ENCODE measurements at places on chromosomes 6 and 20.

DNA sequence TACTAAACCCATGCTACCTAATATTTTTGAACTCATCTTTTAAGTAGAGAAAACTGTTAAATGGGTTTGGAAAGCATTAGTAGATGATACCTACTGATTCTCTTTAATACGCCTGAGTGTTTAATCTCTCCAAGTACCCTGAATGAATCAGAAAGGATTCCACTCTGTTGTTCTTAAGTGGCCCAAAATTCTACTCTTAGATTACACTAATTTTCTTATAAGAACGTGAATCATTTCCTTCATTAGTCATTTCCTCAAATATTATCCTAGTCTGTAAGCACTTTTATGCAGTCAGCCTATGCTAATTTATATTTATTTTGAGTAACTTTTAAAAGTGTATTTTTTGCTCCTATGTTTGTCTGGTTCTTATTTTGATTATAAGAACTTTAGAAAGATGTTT is 380.0 kb downstream of the BTBD9 start:
- no peak for DNase-seq

- no peak for DNase-seq
Observed at GRCh38 chr6:108762394-108762793, 85.8 kb upstream of the ARMC2 start.

- no peak for DNase-seq
Observed at GRCh38 chr6:106556368-106556960, 72.8 kb downstream of the RTN4IP1 start.

DNA sequence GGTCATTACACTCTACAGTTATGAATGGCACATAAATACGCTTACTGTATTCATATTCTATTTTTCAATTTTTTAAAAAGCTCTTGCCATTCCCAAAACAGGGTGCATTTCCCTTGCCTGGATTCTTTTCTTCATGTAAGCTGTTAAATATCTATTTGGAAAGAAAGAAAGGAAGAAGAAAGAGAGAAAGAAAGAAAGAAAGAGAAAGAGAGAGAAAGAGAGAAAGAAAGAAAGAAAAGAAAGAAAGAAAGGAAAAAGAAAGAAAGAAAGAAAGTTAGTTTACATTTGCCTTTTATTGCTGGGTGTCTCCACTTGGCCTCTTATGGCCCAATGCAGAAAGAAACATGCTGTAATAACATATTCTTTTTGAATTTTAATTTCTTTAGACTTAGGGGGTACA is 165.9 kb upstream of the ATXN1 start:
- no peak for DNase-seq

DNA sequence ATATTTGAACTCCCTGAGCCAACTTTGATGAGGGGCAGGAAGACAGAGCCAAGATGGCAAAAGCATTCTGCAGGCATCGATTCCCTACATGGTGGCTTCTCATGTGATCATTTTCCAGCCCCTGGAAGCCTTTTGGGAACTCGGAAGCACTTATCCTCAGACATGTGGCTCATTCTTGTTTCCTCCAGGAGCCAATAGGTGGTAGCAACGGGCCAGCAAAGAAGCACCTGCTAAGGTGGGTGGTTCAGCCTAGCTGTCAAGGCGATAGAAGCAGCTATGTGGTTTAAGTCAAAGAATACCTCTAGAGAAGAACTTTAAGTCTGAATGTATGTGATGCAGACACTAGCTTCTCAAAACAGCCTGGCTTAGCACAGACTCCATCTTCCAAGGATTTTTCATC is 64.9 kb upstream of the PAX1 start:
- no peak for DNase-seq

DNA sequence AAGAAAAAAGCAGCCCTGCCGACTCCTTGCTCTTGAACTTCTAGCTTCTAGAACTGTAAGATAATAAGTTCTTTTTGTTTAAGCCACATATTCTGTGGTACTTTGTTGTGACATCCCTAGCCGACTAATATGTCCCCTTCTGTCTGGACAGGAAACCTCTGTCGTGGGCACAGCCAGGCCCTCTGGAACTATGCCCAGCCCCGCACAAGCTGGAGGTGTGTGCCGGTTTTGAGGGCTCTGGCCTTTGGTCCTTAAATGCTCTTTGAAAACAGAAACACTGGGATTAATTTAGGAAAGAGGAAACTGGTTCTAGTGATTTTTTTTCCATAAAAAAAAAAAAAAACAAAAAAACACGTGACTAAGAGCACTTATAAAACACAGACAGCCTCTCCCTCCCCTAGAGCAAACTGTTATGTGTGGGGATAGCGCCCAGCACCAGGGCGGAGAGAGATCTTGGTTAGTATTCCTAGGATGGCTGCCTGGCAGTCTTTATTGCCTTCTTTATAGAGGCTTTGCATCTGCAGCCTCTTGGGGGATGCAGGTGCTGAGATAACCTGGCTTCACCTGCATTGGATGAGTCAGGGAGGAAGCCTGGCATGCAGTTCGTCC is 244.3 kb downstream of the NFATC2 start:
- no peak for DNase-seq

- no peak for DNase-seq
Observed at GRCh38 chr6:164109770-164110140, 695.2 kb downstream of the QKI start.

GRCh38 chr20:61753316-61753942 is 312.3 kb downstream of the TAF4 start:
- no peak for DNase-seq

DNA sequence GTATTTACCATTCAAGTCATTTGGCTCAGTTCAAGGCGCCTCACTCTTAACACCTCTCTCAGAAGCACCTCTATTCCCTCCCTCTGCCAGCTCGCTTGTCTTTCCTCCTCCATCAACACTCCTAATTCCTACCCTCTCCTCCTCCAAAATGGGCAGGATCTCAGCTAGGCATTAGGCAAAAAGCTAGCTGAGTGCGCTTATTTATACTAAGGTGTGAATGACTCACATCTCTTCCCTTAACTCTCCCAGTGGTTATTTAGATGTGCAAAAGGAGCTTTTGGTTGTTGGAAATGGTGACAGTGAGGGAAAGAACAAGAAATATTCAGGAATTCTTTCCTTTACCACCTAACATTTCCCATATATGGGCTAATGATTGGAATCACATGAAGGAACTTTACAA is 29.1 kb downstream of the PACSIN1 start:
- DNase-seq: no peak

GRCh38 chr20:35903843-35904242 is 50.5 kb downstream of the SCAND1 start:
- DNase-seq: no peak

DNA sequence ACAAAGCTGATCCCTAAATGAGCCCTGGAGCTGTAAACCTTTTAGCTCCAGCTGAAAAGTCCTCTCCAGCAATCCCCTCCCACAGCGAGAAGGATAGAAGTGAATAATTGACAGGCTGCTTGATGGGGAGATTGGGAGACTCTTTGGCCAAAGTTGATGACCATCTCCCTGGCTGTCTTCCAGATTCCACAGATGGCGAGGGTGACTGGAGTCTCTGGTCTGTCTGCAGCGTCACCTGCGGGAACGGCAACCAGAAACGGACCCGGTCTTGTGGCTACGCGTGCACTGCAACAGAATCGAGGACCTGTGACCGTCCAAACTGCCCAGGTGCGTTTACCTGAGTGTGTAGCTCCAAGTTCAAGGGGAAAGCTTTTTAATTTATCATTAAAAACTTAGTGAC is 67.3 kb downstream of the ISM1 start:
- DNase-seq: no peak

DNA sequence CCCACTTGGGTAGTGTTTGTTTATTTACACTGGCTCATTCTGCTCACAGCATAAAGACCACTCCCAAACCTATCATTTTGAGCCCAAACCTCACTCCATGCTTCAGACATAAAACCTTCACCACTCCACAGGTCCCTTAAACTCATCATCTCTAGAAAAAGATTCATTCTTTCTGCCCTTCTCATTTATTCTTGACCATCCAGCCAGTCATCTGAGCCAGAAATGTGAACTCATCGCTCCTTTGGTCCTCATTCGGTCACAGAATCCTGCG is 12.4 kb downstream of the TPMT start:
- no peak for DNase-seq
